ENCODE measurements at places on chromosomes 13 and 19.

DNA sequence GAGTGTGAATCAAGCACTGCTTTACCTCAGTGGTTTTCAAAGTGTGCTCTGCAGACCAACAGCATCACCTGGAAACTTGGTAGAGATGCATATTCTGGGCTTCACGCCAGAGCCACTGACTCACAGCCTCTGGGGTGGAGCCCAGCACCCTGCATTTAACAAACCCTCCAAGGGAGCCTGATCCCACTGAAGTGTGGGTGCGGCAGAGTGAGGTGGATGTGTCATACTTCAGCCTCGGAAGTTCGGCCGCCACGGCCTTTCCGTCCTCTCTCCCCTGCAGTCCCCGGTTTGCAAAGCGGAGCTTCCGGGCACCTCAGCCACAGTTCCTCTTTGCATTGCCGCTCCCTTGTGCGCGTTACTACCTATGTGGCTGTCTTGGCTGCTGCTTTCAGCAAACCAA is 33.3 kb upstream of the MICU2 start:
- DNase-seq = peak; percentile 50

GRCh38 chr13:59568306-59568705 is 595.4 kb downstream of the DIAPH3 start:
- no peak for DNase-seq

GRCh38 chr13:75860935-75861334 is 224.8 kb downstream of the LMO7 start:
- DNase-seq = no peak

- DNase-seq = no peak
Observed at GRCh38 chr13:93339550-93339949, 112.9 kb downstream of the GPC6 start.

DNA sequence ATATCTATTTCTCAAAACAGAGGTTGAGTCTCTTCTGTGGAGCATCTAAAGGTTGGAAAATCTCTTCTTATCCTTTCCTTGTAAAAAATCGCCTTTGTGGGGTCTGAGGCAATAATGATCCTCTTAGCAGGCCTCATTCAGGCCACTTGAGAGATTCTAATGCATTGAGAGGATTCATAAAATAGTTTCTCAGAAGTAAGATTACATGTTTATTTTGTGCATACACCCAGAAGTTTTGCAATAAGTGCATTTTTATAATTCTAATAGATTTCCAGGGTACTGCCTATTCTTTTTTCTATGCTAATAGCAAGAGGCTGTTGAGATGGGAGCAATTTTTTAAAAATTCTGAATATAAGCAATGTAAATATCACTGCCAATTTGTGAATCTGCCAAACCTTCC is 342.2 kb upstream of the KLF12 start:
- no peak for DNase-seq

DNA sequence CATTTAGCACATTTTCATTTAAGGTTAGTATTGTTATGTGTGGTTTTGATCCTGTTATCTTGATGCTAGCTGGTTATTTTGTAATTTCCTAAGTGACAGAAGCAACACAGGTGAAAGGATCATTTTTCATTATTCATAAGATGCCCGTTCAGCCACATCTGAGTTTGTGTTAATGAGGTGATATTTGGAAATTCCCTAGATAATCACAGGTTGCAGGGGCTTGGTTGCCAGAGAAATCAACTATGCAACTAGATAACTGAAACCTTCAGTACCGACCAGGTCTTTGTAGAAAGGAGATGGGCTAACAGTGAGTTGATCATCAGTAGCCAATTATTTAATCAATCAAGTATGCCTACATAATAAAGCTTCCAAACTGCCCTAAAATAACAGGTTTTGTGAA is 121.3 kb upstream of the UFM1 start:
- no peak for DNase-seq

- peak; percentile 73 for DNase-seq
Observed at GRCh38 chr13:41054212-41054877, 7.0 kb upstream of the WBP4 start.

DNA sequence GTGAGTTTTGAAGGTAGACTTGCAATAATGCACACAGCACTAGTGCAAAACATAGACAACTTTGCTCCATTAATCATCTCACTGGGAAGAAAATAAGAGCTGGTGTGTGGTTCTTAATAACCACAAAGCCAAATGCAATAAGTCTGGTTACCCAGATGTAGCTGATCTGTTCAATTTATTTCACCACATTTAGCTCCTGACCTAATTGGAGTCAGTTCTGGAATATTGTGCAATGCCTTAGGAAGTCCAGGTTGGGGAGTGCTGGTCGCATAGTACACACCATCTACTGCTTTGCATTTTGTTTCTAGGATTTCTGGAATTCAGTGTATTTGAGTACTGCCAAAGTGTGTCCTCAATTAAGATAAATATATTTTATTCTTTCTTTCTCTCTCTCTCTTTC is 483.3 kb upstream of the SPRY2 start:
- DNase-seq = no peak

GRCh38 chr19:3245050-3245449 is 20.6 kb downstream of the CELF5 start:
- DNase-seq = no peak
